Smooth muscle cell of the brain vasculature (primary cell): ENCODE measurements at places on chromosomes 1 and 21.

DNA sequence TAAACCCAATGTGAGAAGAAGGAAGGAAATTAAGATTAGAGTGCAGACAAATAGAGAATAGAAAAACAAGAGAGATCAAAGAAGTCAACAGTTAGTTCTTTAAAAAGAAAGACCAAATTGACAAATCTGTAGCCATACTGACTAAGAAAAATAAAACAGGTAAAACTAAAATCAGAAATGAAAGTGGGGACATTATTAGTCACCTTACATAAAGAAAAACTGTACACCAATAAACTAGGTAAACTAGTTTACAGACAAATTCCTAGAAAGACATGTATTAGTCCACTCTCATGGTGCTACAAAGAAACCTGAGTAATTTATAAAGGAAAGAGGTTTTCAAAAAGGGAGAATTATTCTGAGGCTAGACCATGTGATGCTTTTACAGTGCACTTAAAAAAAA lies 22.3 kb downstream of the BLZF1 start:
- no peak for DNase-seq

GRCh38 chr1:235108185-235108593 lies 20.4 kb downstream of the TOMM20 start:
- DNase-seq, result no peak

- DNase-seq, result no peak
Observed at GRCh38 chr1:152928671-152929070, 18.3 kb upstream of the SPRR5 start.

DNA sequence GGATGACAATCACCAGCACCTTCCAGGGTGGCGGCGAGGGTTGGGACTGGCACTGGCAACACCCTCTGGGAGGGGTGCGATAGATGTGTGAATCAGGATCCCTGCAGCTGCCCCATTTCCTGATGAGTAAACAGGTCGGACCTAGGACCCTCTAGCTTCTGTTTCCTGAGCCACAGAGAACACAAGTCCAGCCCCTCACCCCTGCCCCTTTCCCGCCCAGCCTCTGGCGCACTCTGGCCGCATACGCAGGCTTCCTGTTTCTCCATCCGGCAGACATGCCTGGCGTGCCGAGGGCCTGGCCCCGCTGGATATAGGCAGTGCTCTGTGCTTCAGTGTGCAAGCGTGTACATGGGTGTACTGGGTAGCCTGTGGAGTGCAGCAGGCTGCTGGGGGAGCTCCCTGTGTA lies 4.6 kb downstream of the PEAR1 start:
- DNase-seq, result no peak

- DNase-seq, result no peak
Observed at GRCh38 chr1:67777016-67777415, 56.3 kb downstream of the GNG12 start.

- DNase-seq, result no peak
Observed at GRCh38 chr1:182144646-182145030, 83.1 kb upstream of the ZNF648 start.

- no peak for DNase-seq
Observed at GRCh38 chr1:12539320-12539704, 78.7 kb downstream of the DHRS3 start.
